Activated T-cell treated with anti-CD3 and anti-CD28 coated beads, Interleukin-2, amount 50 U/mL, for 48 hours (primary cell): ENCODE measurements at places on chromosomes 1 and 21.

DNA sequence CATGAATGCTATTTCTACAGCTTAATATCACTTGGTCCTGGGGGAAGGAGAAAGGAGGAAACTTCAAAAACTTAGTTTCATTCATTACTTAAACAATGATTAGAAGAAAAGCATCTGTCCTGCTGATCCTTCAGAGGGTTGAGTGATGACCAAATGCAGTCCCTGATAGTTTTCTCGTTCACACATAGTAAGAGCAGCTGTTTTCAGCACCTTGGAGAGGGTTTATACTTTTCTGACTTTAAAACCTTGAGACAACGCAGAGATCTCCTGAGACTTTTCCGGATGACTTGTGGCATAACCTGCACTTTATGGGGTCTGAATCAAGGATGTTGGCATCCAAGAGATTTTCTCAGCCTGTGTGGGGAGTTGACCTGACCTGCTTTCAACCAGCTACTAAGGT is 94.0 kb upstream of the KCND3 start:
- no peak for DNase-seq

- DNase-seq = no peak
These were observed 80.6 kb downstream of the PAPPA2 start for GRCh38 chr1:176543360-176544129.

DNA sequence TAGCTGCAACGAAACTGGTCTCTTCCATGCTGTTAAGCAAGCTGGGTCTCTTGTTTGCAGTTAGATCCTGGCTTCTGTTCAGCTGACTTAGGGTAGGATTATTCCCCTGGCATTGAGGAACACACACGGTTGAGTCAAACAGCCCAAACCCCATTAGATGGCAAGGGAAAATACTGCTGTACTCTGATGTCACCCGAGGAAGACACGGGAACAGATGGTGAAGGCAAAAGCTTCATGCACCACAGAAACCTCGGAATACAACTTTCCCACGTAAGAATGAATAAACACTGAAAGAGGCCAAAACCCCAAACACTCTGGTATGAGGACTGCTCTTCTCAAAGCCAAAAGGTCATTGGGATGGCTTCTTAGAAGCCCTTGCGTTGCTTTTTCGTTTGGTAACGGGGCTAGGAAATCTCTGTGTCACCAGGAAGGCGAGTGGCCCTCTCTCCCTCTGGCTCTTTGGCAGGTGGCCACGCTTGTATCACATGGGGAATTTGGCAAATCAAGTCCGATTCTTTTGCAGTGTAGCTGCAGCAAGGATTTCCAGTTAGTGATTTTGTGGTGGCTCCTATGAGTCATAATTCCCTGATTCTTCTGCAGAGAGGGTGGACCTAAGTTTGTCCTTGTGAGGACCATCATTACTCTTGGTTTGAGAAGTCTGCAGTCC is 16.7 kb upstream of the LYST start:
- DNase-seq = no peak

GRCh38 chr1:100219883-100220282 is 29.8 kb downstream of the DBT start:
- DNase-seq = peak; percentile 22

DNA sequence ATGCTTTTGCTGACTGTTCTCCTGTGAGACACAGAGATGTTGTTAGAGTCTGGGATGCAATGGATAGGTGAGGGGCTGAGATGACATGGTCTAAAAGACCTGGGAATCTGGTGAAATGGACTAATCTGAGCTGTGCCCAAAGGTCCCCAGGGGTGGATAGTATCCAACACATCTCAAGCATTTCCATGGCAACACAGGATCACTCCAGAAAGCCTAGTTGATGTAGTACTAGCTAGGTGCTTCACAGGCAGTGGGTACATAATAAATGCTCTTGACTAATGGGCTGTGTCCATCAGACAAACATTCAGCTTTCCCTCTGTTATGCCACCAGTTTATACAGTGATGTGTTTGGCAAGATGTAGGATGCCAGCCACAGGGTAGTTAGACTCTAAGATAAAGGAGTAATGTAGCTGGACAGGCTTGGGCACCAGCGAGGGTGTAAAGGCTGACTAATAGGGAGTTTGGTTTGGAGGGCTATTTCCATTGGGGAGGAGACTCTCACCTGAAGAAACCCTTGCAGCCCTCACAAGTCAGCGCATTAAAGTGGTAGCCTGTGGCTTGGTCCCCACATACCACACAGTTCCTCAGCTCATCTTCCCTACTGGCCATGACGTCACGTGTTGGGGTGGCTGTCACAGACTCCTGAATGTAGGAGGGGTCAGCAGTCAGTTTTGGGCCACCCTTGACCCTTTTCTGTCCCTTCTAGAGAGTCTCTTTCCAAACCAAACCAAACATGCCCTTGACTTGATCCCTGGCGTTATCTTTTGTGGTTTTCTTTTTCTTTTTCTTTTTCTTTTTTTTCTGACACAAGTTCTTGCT is 1.8 kb downstream of the NR1I3 start:
- no peak for DNase-seq

GRCh38 chr21:33290441-33290840 is 24.3 kb downstream of the IL10RB start:
- no peak for DNase-seq

- peak; percentile 89 for DNase-seq
These were observed at the start of gene LRRC71 for GRCh38 chr1:156920233-156921052. Gene LRRC71 (plus strand): TSS chr1:156920632. CDS start chr1:156920804, 172 bp downstream.

GRCh38 chr21:37243961-37244360 is 23.2 kb downstream of the VPS26C start:
- no peak for DNase-seq

GRCh38 chr21:32411350-32412161 is 950 bp upstream of the EVA1C start:
- peak; percentile 80 for DNase-seq

DNA sequence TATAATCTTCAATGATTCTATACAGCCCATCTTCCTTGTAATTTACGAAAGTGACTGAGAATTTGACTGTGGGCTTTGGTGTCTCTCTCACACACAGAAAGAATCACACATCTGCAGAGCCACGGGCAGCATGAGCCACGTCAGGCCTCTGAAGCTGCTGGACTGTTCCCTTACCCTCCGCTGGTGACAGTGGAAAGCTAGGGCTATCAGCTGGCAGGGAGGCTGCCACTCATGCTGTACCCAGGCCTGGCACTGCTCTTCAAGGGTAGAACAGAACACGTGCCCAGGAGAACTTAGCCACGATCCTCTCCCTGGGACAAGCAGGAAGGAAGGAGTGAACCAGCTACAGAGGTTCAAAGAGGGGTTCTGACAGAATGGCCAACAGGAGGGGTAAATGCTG is 90.7 kb downstream of the JAK1 start:
- no peak for DNase-seq

GRCh38 chr1:108877348-108878159 is 769 bp downstream of the GPSM2 start:
- DNase-seq = no peak

GRCh38 chr1:50110151-50110550 is 1.4 kb downstream of the ELAVL4 start:
- DNase-seq = no peak

- no peak for DNase-seq
These were observed 46.9 kb downstream of the CR1L start for GRCh38 chr1:207691841-207692240.

DNA sequence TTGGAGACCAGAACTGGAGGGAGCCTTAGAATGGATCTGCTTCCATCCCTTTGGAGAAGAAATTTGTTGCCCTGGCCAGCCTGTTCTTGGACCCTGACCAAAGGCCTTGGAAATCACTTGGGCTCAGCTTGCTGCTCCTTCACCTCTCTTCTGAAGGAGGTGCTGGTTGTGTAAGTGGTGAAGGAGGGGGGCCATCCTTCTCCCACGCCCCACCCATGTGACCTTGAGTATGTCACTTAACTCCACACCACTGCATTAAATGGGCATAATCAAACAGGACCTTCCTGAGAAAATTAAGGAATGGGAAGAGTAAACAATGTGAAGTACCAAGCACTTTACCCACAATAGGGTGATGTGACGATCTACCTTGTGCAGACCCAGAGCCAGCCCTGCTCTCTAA is 68.3 kb upstream of the GJB5 start:
- no peak for DNase-seq

- no peak for DNase-seq
These were observed 10.8 kb downstream of the OPRD1 start for GRCh38 chr1:28822799-28823198.

DNA sequence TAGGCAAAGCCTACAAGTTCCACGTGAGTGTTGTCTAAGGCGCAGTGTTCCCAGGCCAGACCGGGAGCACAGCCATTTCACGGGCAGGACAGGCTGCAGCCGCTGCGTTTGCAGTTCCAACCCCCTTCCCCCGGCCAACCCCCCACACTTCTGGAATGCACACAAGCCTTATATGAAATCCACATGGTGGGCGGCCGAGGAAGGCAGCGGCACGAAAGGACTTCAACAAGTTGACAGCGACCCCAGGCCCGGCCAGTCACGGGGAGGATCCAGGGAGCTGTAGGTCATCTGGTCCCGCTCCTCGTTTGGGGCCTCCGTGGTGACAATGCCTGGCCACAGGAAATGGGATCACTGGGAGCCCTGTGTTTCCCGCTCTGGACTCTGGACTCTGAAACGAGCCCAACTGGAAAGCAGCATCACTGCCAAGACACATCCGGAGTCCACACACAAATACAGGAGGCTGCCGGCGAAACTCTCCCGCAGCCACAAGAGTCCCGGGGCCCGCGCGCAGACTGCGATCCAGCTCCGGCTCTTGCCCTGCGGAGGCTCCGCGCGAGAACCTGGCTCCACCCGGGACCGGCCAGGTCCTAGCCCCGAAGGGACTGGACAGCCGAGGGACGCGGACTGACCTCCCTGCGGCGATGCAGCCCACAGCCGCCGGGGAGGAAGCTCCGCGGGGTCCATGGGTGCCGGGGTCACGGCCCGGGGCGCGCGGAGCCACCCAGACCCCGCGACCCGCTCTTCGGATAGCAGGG is 794 bp downstream of the NID1 start:
- DNase-seq = peak; percentile 46

- DNase-seq = no peak
These were observed 254.8 kb upstream of the VAMP3 start for GRCh38 chr1:7516341-7516740.

- peak; percentile 35 for DNase-seq
These were observed 65.7 kb downstream of the DISP1 start for GRCh38 chr1:222880587-222880986.

GRCh38 chr21:39527664-39528381 is 76.1 kb downstream of the SH3BGR start:
- no peak for DNase-seq

DNA sequence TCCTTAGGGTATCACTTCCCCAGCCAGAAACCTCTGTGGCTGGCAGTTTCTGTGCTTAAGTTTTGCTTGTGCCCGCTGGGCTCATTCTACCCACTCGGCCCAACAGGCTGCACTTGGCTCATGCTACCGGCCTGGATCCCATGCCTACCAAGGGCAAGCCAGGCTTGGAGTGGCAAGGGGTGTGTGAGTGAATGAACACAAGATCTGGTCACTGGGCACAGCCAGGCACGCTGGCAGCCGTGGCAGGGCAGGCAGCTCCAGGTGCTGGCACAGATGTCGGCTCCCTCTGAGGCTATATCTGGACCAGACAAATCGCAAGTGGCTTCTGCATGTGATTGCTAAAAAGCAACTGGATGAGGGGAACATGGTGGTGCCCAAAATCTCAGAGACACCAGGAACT is 740.5 kb upstream of the B3GALT2 start:
- DNase-seq = no peak

DNA sequence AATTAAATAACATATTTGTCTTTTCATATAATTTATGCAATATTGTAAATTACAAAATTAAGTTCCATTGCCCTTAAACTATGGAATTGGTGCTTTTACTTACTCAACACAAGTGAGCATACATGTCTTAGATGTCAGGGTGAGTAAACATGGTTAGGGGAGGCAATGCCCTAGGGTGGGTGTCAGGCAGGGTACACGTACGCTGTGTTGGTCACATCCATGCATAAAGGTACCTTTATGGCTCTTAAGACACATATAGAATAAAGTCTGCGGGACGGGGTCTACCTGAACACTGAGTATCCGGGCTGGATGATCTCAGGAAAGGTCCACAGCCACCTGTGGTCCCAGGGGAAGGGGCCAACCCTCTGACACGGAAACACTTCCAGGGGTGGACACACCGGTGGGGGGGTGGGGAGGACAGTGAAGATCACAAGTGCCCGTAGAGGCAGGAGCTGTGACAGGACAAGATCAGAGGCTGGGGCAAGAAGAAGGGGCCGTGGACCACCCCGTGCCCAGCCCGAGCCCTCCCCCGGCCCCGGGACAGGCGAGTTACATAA is 720 bp downstream of the LIN9 start:
- DNase-seq = peak; percentile 63

DNA sequence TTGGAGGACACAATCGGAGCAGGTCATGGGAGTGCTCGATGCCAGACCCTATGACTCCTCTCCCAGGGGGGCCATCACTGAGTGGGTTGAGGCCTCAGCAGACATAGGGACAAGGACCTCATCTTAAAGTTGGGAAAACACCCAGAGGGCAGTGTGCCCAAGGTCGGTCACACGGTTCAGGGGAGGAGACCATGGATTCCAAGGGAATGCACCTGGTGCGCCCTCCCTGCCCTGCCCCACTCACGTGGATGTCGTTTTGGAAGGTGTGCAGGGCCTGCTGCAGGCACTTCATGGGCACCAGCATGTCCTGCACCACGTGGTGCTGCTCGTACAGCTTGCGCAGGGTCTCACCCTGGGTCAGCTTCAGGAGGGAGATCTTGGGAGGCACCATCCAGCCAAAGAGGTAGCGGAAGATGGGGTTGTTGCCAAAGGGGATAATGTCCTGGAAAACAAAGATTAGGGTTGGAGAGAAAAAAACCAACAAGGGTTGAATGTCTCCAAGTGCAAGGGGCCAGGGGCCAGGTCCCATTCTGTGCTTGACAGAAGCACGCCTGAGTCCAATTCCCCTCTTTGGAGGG is 33.1 kb downstream of the DHCR24 start:
- no peak for DNase-seq

- DNase-seq = no peak
These were observed 163.2 kb downstream of the FMN2 start for GRCh38 chr1:240254778-240255291.

DNA sequence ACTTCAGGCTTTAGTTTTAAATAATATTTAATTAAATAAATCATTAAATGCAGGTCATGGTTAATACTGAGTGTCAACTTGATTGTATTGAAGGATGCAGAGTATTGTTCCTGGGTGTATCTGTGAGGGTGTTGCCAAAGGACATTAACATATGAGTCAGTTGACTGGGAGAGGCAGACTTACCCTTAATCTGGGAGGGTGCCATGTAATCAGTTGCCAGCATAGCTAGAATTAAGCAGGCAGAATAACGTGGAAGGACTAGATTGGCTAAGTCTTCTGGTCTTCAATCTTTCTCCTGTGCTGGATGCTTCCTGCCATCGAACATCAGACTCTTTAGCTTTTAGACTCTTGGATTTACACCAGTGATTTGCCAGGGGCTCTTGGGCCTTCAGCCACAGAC is 85.3 kb downstream of the MAP3K21 start:
- DNase-seq = no peak

GRCh38 chr1:192849442-192849841 is 40.6 kb downstream of the RGS2 start:
- DNase-seq = no peak
